ENCODE measurements at places on chromosomes 5 and 9. TPM values are rescaled to one million over a fixed set of nuclear protein-coding genes. Genes with fewer than 3 reads are reported as not detected.

ROR2 gene
- 20.1 TPM for total RNA-seq

ZNF189 gene
- 40.2 TPM for total RNA-seq

FAM169A gene
- 23.8 TPM for total RNA-seq

PCDHB4 gene
- total RNA-seq: 1.9 TPM

C5orf58 gene
- total RNA-seq: not detected

FBLL1 gene
- 0.34 TPM for total RNA-seq

PAEP gene
- total RNA-seq: not detected

PTGR1 gene
- 124 TPM for total RNA-seq

DMRT3 gene
- 0.41 TPM for total RNA-seq

MARCHF3 gene
- 6.1 TPM for total RNA-seq

INSL4 gene
- total RNA-seq: not detected

DNA sequence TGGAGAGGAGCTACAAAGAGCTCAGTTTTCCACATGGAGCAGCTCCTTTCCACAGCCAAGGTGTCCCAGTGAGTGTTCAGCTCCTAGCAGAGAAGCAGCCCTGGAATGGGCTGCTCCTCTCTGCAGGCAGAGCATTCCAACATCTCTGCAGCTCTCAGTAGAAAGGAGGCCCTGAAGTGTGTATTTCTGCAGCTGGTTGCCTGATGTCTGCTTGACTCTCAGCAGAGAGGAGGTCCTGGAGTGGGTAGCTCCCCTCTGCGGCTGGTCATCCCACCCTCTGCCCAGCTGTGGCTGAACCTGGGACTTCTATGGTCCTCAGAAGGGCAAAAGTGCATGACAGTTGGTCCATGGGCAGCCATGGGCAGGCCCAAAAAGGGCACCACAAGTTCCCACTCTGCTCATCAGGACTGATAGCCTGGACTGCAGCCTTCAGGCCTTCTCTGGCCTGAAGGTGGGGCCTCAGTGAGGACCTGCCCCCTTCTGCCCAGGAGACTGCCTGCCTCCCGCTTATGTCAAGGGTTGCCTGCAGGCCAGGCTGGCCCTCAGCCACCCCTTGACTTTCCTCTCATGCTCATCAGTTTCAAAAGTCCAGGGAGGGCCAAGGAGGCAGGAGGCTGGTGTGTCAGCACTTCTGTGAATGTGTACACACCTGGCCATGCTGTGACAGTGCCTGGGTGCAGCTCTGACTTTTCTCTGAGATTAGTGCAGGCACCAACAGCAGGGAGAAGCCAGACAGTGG, 605.9 kb upstream of the FAM174A start:
- DNase-seq: no peak

GRCh38 chr5:72101828-72102227, 5.4 kb upstream of the MAP1B start:
- DNase-seq: no peak

GRCh38 chr9:134993996-134994720, 76.4 kb upstream of the FCN1 start:
- DNase-seq: no peak

GRCh38 chr5:22596404-22596970, 256.7 kb downstream of the CDH12 start:
- DNase-seq: no peak

- no peak for DNase-seq
These were observed 11.0 kb downstream of the DEPDC1B start for GRCh38 chr5:60688980-60689379.

DNA sequence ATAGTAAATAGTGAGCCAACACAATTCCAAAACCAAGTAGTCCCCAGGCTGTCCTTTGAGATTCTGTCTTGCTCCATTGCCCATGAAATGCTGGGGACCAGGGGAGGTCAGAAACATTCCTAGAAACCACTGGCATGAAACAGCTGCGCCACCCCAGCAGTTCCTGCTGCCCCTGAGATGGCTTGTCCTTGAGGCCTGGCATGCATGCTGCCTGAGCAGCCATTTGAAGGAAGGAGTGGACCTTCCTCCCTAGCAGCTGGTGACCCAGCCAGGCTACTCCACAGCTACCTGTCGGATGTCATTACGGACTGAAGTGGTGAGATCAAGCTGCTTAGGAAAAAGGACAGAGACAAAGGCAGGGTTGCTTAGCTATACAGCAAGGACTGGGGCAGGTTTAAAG, 260.6 kb downstream of the DENND1A start:
- peak; percentile 41 for DNase-seq

- no peak for DNase-seq
These were observed 236.4 kb downstream of the LRRC70 start for GRCh38 chr5:62814991-62815390.

DNA sequence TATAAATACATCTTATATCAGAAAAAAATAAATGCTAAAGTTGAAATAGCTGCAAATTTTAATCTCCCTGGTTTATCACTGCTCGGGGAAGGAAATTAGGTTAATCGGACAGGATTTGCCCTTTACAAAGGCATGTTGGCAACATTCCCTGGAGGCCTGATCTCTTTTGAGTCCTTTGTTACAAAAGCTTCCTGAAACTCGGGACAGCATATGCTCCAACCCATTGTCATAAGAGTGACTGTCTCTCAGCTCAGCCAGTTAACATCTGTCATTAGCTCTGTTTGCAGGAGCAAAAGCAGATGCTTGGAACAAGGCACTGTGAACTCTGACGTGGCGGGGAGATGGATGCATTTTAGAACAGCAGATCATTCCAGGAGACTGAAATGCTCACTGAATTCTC, 80.6 kb downstream of the MYO10 start:
- peak; percentile 84 for DNase-seq

DNA sequence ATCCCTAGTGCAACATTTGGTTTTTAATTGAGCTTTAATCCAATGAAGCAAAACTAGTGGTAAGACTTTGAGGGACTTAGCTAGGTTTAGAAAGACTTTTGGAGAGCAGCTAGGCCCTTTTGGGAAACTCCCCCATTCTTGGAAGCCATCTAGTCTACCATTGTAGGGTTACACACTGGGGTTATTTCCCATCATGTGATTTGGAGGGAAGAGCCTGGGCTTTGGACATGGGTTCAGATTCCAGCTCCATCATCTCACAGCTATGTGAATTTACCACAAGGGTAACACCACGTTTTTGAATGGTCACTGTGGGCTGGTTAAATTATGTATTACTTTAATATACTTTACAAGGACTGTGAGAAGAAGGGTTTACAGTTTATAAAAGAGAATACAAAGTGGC, 18.3 kb upstream of the TNFSF15 start:
- no peak for DNase-seq

DNA sequence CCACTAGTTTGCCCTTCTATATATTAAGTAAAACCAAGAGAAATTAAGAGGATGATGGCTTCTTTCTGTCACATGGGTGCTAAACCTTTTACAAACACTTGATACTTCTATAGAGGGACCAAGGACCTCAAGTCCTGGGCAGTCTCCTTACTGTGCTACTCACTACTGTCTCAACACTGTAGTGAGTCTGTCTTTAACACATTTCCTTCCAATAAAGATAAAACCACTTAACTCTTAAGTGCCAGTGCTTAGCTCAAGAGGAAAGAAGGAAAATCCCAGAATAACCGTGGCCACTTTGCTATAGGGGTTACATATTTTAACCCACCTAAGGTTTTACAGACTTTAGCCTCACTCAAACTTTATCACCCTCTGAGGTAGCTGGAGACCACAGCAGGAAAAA, 4.4 kb upstream of the GRPEL2 start:
- DNase-seq: no peak

- no peak for DNase-seq
These were observed 499.0 kb downstream of the SEMA5A start for GRCh38 chr5:9046756-9047481.

GRCh38 chr9:3361116-3361515, 164.7 kb downstream of the RFX3 start:
- no peak for DNase-seq

DNA sequence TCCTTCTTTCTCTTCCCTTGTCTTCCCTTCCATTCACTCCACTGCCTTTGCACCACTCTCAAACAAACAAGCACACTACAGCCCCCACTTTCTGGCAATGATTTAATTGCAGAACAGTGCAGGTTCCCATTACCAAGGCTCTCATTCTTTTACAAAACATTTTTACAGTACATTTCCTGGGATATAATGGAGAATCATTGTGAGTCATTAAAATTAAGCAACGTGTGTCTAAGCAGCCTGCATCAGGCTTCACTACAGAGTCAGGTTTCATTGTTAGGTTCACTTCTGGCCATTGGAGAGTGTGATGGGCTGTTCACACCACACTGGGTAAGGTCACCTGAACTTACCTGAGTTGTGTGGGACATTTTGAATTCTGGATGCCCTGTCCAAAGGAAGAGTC, 303.5 kb downstream of the TRIM32 start:
- DNase-seq: no peak

DNA sequence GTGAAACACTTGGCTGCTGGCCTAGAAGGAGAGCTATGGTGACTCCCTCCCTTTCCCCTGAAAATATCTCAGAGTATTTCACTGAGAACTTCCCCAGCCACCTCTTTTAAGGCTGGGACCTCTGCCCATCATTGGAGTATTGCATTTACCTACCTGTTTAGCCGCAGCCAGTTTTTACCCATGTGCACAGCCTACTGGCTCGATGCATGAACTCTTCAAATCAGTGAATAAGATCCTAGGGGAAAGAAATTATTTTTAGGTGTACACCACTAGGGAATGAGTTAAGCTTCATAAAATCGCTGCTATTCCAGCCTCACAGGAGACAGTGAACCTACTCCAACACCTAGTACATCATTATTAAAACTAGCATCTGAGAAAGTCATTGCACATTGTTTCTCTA, 16.8 kb upstream of the FAM174A start:
- DNase-seq: peak; percentile 2

Measured in neural progenitor cell (in vitro differentiated cells).